ENCODE measurements at places on chromosomes 5 and 9.

DNA sequence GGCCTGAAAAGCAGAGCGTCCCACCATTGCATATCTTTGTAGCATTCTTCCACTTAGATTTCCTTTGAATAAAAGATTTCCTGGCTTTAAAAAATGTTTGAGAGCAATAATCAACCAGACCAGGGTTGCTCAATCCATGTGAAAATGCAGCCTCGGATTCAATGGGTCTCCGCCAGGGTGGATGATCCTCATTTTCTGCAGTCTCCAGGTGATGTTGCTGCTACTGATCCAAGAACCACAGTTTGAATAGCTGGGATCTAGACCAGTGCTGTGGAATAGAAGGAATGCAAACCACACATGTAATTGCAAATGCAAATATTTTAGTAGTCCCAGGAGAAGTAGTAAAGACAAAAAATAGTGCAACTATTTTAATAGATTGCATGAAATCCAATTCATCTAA lies 317.6 kb downstream of the IRX1 start:
- no peak for DNase-seq

DNA sequence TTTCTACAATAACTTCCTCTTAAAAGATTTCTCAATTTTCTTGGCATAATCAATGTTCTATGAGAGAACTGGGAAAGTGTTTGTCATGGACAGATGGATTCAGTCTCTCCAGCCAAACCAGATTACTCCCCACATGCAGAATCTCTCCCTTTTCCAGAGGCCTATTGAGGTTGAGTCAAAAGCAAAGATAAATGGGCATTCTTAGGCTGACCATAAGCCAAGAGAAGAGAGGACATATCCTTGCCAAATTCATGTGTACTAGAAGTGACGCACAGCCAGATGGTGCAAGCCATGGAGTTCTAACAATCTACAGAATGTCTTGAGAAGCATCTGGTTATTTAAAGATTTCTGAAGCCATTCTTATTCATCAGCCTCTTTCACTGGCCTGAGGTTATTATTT lies 2115.0 kb downstream of the MAT2B start:
- DNase-seq, result no peak

DNA sequence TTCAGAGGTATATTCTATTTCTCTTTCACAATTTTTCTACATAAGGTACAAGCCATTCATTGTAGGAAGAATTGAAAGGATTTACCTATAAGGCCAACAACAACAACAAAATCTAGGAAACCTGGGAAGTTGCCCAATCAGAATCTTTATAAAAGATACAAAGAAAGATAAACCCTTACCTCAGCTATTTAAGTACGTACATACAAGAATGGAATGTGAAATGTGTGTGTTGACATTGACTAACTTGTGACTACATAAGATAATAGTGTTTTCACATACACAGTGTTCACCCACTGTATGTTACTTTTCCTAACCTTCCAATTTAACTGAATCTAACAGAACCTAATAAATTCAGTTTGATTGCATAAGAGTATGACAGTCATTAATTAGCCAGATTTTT lies 154.1 kb downstream of the ADAMTS6 start:
- DNase-seq, result no peak

DNA sequence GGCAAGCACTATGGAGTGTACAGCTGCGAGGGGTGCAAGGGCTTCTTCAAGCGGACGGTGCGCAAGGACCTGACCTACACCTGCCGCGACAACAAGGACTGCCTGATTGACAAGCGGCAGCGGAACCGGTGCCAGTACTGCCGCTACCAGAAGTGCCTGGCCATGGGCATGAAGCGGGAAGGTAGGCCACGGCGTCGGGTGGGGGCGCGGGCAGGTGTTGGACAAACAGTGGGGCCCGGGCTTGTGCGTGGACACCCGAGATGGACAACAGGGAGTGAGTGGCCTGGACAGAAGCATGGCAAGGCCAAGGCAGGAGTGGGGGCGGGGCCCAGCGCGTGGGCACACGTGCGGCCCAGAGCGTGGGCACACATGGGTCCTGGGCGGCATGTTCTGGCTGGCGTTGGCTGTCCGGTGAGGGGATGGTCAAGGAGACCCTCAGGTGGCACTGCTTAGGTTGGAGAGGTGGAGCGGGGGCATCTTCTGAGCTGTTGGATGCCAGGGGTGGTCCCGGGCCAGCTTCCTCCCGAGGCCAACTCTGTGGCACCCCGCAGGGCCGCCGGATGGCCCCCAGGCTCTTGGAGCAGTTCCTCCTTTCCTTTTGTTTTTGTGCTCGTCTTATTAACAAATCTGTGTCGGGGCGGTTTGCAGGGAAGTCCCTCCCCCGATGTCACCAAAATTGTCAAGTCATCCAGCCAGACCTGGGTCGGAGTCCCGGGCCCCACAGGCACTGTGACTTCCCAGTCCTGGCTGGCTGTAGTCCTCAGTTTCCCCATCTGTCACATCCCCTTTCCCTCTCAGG lies 82.9 kb downstream of the RXRA start:
- DNase-seq, result no peak

DNA sequence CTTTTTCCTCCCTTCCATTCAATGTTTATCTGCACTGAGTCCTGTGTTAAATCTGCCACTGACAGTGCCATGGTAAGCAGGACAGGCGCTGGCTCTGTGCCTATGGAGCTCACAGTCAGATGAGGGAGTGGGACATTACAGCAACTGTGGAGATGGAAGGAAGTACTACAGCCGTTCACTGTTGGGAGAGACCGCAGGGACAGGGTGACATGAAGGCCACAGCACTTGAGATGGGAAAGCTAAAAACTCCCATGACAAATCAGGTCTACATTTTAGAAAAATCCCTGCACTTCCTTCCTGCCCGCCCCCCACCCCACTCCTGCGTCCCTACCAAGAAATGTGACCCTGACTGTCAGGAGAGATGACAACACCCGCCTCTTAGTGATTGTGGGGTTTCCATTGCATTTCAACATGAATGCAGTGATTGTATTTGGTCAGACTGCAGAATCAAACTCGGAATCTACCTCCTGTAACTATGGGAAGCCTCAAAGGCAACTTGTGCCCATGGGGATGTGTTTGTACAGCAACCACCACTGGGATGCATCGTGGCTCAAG lies 56.4 kb downstream of the GTF3C4 start:
- DNase-seq, result no peak

DNA sequence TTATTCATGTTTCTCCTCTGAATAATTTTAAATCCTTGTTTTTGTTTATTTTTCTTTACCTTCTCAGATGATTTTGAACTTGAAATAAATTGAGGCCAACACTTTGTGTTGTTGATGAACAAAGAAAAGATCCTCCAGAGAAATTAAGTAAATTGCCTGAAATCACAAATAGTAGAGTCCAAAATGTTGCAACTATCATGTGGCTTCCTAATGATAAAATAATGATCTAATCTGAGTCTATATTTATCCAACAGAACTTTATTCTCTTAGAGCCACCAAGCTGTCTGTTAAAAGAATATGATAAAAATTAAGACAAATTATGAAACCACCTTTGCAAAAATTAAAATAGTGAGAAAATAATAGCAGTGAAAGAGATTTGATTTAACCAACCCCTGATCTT lies 132.2 kb upstream of the SPEF2 start:
- DNase-seq, result no peak

Measured in right forelimb (tissue), 1 donor.